ENCODE measurements at places on chromosomes 2 and 18. TPM values are rescaled to one million over a fixed set of nuclear protein-coding genes. Genes with fewer than 3 reads are reported as not detected.
A peak's percentile ranks its signal among the peaks of the same experiment; 100 is the strongest.

The G6PC2 gene
- polyA plus RNA-seq: not detected

- DNase-seq: peak; percentile 65
Observed at GRCh38 chr2:177405029-177405692, 12.6 kb downstream of the AGPS start.

DNA sequence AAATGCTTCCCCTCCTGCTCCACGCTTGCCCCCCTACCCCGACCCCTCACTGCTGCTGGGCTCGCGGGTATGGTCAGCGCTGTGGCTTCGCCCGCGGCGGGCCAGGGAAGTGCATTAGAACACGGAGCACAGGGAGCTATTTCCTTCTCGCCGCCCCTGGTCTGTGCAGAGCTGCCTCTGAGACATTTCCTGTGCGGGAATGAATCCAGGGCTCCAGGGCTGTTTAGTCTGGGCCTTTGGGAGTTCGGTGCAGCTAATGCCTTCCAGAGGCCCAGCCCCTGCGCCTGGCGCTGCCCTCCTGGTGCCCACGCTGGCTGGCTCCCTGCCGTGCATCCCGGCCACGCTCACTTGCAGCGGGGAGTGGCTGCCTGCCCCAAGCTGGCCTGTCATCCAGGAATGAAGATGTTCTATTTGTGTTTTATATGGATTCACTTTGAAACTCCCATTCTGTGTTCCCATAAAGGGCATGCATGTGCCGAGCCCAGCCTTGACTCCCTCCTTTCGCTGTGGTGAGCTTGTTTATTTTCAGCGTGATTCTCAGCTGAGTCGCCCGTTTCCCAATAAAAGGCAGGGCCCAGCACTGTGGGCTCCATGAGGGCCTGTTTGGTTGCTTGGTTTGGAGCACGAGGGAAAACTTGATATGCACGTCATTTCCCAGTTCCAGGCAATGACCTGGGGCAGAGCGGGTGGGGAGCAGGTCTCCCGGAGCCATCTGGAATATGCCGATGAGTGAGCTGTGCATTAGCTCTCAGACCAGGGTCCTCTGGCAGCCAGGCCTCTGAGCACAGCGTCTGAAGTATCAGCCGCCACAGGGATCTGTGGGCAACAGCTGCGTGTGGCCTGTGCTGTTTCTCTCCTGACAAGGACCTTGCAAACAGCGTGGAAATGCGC lies 42.7 kb downstream of the SH3RF3 start:
- peak; percentile 93 for DNase-seq

- DNase-seq: no peak
Observed at GRCh38 chr2:235227590-235227989, 266.3 kb upstream of the AGAP1 start.

DNA sequence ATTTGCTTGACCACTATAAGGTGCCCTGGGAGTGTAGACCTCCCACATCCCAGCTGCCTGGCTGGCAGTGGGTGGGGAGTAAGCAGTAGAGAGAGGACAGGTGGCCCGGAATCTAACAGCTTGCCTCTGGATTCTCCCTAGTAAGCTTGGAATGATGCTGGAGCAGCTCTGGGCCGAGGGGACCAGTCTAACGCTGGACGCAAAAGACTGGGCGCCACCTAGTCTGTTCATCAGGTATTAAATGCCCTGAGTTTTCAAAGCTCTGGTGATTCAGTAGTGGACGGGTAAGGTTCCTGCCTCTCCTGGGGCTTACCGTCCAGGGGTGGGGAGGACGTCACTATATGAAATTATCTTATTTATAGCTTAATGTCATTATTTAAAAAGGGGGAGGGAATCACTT lies 648 bp upstream of the LYPD6B start:
- DNase-seq: no peak

- peak; percentile 71 for DNase-seq
Observed at GRCh38 chr2:47016172-47016913, 100.7 kb upstream of the MCFD2 start.

GRCh38 chr2:217444932-217445331 lies 557.9 kb downstream of the TNS1 start:
- no peak for DNase-seq

Measured in endothelial cell of umbilical vein (primary cell).